ENCODE measurements at places on chromosomes 13 and 19.

DNA sequence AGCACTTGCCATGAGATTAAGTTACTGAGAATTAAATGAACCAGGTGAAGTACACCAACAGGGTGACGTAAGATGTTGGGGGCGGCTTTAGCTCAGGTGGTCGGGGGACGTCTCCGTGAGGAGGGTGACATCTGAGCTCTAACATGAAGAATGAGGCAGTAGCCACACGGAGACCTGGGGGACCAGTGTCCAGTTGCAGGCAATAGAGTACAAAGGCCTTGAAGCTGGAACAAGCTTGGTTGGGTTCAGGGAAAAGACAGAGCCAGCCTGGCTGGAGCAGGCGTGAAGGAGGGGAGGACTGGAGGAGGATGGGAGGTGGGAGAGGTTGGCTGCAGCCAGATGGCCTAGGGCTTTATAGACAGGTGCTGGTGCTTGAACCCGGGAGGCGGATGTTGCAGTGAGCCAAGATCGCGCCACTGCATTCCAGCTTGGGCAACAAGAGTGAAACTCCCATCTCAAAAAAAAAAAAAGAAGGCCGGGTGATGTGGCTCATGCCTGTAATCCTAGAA is 1.6 kb downstream of the SPINT2 start:
- DNase-seq, result no peak

- no peak for DNase-seq
Measured at GRCh38 chr19:57280962-57281400, 696 bp downstream of the ZNF460 start.

- DNase-seq, result no peak
Measured at GRCh38 chr19:16949496-16950023, 60.8 kb downstream of the F2RL3 start.

- no peak for DNase-seq
Measured at GRCh38 chr19:640161-640558, 481 bp downstream of the FGF22 start.

DNA sequence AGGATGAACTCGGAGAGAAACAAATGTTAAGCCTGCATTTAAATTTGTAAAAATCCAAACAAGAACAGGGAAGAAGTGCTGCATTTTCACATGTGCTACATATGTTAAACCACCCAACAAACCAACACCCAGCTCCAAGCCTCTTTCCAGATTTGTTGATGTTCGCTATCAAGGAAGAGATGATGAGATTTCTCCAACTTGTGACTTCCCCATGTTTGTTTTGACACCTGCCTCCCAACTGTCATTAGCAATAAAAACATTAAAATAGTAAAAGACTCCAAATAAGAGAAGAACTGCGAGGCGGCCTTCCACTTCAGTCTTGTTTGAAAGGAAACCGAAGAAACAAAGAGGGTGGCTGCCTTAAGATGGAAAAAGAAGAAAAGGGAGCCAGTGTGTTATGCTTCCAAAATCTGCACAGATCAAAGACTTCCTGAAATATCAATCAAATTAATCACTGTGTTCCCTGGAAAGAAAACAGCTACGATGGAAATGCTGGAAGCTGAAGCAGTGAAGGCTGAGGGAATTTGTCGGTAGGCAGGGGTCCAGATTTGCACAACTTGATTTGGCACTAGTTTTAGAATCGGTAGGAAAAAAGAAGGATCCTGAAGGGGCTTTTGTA is 14.0 kb upstream of the GGACT start:
- DNase-seq, result no peak

DNA sequence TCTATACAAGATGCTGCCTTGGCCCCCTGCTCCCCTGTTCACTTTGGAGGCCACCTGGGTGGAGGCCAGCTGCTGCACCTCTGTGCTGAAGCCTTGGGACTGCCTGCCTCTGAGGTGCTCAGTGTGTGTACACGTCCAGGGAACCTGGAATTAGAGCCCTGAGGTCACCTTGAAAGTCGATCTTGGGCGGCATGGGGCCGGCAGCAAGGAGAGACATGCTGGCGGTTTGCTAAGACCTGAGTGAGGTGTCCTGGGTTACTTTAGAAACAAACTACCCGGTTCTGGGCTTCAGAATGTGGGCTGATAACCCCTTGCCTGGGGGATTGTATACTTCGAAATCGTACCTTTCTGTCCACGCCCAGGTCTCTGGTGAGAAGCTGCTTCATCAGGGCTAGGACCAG is 25.5 kb downstream of the TSSK6 start:
- no peak for DNase-seq

DNA sequence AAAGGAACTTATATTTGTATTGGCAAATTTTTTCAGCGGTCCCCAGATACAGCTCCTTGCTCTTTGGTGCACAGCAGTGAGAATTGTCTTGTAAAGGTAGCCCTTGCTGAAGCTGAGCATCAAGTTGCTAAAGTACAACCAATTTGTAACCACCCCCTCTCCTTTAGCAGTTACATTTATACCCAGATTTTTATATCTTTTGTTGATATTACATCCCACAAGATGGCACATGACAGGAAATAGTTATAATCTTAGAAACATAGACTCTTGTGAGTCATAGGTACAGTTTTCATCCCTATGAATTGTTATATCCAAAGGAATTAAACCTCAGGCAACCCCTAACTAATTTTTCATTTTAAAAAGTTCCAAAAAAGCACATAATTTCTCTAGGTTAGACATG is 523.0 kb upstream of the SLITRK1 start:
- no peak for DNase-seq

DNA sequence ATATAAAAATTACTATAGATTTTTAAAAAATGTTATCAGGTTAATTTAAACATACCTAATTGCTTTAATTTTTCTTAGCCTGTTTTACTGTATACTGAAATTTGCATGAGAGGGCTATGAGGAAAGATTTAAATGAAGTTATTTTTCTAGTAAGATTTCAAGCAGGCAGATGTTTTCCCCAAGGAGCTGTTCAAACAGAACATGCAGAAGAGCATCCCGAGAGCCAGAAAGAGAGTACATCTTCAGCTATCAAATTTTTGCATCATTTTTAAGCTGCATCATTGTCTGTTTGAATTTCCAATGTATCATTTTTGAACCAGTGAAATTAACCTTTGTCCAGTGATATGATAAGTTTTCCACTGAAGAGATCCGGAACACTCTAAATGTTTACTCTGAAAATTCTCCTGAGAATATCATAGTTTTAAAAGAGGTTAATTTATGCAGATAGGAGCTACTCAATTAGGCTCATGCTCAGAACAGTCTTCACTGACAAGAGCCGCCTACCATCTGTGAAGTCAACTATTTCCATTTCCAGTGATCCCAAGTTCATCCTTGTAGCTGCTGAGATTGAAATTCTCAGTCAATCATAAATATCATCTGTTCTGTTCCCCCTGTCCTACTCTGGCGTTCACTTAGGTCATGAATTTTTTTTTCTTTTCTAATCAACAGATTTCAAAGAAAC is 467.7 kb upstream of the NBEA start:
- DNase-seq, result no peak

- DNase-seq, result no peak
Measured at GRCh38 chr19:16229322-16229641, 31.6 kb downstream of the AP1M1 start.

DNA sequence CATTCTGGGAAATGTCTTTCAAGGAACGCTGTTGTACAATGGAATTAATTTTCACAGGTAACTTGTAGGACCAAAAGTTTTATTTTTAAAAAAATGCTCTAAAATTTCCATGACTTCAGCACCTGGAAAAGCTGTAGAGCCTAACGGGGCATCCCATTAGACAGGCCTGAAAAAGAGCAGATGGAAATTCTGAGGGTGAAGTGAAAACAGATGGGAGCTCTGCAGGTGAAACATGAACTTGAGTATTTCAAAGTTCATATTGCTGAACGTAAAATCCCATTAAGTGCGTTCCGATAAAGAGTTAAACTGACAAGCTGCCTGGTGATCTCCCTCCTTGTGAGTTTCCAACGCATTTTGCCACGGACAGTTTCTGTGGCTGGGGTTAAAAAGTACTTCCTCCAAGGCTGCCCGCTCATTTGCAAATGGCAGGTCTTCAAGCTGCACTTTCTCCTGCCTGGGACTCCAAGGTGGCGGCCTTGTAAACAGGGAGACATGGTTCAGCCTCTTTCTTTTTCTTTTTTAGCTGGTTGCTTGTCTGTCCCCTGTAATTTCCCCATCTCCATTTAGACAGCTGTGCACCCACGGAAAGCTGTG is 450.4 kb downstream of the FGF9 start:
- DNase-seq, result no peak

DNA sequence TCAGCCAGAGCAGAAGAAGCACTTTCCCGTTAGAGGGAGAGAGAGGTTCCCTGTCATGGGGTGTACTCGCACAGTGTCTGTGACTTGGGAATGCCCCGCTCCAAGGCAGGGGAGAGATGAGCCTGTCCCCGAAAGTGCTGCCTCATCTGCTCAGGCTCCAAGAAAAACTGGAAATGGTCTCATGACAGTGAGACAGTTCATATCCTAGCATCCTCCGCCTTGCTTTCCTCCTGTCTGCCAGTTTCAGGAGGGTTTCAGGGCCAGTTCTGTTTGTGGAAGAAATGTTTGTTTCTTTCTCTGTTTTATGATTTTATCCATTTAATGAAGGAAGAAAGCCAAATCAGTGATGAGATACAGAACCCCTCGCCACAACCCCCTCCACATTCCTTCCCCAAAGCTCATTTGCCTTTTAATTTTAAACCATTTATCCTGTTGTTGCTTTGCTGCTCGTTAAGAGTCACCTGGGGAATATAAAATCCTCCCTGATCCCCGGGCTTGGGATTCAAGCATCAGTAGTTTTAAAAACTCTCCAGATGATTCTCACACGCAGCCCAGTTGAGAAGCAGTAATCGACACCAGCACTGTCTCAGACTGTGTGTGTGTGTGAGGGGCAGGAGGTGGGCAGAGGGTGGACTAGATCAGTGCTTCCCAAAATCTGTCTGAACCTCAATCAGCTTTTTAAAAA is 144.6 kb upstream of the UBL3 start:
- no peak for DNase-seq
